HL-60 (cell line): ENCODE measurements at places on chromosomes 3 and 15.

- DNase-seq = no peak
Measured at GRCh38 chr3:163915280-163915679, 1163.0 kb downstream of the SI start.

DNA sequence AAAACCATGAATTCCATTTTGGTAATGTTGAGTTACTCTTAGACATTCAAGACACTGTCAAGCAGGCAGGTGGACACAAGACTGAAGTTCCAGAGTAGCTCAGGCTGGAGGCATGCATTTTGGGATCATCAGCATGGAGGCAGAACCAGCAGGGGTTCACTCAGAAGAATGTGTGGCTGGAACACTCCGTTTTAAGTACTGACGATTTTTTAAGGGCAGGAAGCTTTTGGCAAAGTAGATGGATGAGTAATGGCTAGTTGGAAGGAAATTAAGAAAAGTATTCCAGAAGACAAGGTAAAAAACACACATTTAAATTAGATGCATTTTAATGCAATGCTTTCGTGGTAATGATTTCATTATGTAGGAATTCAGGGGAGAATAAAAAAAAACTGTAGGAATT is 420.4 kb downstream of the ROBO2 start:
- DNase-seq = no peak

GRCh38 chr3:68974711-68975110 is 38.8 kb downstream of the EOGT start:
- DNase-seq = no peak

DNA sequence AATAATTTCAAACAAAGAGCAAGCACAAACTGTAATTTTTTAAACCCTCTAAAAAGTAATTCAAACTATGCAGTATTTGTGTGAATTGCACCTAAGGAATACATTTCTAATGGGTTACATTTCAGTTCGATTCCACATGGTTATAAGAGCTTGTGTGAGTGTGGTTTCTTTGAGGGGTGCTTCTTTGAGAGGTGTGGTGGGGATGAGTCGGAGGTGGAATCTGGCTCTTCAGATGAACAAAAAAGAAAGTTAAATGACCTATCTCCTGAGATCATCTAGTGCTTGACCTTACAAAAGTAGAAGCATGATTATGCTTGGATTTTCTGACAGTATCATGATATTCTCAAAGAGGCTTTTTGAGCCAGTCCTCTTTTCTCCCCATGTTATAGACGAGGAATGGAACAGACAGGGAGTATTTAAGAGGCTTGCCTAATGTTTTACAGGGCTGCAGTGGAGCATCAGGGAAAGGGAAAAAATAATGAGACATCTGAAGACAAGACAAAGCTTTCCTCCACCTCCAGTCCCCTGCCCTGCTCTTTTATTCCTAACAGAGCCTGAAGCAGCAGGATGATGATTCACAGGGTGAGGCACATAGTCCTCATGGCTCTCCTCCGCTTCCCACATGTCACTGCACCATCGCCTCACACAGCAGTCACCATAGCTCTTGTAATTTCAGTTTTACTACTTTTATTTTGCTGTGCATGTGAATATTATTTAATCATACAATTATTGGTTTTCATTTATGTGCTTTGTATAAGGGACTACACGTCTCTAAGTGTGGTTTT is 82.0 kb downstream of the LYSMD4 start:
- no peak for DNase-seq

DNA sequence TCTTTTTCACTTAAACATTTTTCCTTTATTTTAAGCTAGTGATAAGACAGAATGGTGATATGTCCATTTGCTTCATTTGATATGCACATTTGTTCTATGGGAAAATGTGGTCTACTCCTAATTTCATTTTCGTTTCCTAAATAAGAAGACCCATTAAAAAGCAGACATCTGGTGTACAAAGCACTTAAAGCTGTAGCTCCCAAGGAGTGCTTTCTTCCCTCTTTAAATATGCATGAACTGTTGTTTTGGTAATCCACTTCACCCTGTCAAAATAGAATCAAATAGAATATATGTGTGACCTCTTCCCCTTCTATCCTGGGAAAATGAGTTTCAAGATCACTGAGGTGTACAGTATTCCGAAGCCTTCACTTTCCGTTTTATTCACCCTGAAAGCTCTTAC is 182.8 kb downstream of the ROBO2 start:
- no peak for DNase-seq

DNA sequence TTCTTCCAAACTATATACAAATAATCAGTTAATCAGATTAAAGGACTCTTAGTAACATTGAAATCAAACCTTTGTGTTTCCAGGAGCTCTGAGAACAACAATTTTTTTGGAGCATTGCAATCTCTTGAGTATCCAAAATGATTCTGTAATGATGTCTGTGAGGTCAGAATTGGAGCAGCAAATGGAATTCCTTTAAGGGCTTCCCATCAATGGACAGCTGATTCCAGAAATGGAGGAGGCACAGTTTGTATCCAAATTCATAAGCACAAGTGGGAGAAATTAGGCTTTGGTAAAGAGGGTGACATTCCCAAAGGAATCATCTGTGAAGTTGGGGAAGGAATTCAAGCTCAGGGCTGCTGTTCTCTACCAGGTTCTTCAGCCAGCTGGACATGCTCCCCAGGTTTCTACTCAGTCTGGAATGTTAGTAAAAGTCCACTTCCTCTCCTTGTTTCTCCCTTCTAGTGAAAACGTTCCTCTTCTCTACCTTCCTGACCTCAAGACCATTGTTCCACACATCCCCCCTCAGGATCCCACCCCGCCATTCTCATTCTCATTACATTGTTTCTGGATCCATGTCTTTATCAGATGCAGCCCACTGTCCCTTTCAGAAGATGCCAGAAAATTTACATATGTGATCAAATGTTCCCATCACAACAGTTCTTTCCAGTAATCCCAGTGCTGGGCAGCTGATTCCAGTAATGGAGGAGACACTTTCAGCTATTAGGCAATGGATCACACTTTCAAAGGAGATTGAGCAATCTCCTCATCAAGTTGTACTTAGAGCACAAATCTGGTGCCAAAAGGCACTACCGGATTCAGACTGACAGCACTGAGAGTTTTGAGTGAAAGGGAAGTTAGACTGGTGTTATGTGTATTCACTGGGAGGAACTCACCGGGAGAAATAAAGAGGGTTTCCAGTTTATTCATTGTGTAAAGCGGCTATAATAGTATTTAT is 391.3 kb upstream of the TPRG1 start:
- peak; percentile 48 for DNase-seq

GRCh38 chr3:53774414-53774813 is 71.8 kb downstream of the CHDH start:
- no peak for DNase-seq

DNA sequence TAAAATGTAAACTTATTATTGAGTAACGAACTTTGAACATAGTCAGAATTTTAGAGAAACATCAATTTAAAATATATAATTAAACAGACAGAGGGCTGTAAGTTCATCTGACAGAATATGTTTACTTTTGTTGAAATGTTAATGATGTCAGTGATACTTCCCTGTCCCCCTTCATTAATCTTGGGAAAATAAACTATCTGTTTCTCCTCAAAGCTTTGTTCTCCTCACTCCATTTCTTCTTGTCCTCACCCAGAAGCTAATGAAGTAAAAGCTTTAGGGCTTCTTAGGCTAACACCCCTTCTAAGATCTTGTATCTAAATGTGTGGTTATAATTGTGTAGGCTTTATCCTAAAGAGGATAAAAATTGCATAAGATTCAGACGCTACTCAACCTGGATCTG is 1031.8 kb downstream of the FHIT start:
- DNase-seq = no peak

DNA sequence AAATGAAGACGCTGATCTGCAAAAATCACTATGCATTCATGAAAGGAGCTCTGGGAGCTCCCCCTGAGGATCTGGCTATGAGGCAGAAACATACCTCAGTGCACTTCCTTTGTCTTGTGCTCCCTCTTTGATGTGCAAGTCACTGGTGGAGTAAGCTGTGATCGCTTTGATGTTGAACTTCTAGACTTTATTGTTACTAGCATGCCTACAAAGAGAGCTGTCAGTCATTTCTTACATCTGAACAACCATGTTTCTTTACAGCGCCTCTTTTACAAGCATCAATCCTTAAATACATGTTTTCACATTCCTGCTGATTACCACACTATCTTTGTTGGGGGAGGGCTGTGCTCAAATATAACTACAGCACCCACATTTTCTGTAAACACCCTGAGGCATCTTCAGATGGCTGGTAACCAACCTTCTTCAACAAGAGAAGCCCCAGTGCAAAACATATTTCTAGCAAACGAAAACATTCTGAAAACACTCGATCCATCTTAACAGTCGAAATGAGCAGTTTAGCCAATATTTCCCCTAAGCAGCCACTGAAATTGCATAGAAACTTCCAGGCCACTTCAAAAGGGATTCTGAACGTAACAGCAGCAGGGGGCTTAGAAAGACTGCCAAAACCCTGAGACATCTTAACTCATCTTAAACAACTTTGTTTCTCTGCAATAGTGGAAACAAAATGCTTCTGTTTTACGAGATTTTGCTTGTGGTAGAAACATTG is 101.9 kb upstream of the ICE2 start:
- no peak for DNase-seq

DNA sequence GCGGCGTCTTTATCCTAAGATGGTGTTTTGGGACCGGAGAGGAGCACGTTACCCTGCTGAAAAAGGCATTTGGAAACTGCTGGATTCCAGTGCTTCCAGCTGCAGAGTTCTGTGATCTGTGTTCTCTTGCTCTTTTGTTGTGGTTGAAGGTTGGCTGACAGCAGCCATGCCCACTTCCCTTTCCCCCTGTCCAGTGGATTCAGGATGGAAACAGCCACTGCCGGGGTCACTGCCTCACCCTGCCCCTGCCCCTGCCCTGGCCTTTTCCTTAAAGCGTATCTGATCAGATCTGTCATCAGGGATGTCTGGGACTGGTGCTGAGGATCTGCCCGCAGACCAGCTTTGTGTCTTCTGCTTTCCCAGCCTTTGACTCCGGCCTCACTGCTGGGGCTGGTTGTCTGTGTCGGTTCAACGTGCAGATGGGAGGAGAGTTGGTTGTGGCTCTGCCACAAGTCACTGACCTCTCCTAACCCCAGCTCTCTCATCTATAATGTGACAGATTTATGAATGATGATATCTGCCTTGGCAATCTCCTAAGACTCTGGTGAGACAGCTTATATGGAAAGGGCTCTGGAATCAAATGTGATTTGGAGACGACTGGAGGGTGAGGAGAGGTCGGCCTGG is 219.4 kb upstream of the BHLHE40 start:
- DNase-seq = peak; percentile 20

GRCh38 chr3:186270701-186271100 is 91.3 kb downstream of the DGKG start:
- DNase-seq = no peak

DNA sequence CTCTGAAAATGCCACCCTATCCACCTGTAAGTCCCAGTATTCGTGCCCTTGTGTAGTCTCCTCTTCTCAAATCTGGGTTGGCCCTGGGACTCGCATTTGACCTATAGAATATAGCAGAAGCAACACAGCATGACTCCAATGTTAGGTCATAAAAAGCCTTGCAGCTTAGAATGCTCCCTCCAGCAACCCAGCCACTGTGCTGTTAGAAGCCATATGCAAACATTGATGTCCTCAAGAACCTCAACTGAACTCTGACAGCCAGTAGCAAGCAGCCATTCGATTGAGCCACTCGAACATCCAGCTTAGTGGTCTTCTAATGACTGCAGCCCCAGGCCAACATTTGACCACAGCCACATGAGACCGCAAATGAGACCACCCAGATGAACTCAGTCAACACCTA is 26.6 kb downstream of the MECOM start:
- no peak for DNase-seq

DNA sequence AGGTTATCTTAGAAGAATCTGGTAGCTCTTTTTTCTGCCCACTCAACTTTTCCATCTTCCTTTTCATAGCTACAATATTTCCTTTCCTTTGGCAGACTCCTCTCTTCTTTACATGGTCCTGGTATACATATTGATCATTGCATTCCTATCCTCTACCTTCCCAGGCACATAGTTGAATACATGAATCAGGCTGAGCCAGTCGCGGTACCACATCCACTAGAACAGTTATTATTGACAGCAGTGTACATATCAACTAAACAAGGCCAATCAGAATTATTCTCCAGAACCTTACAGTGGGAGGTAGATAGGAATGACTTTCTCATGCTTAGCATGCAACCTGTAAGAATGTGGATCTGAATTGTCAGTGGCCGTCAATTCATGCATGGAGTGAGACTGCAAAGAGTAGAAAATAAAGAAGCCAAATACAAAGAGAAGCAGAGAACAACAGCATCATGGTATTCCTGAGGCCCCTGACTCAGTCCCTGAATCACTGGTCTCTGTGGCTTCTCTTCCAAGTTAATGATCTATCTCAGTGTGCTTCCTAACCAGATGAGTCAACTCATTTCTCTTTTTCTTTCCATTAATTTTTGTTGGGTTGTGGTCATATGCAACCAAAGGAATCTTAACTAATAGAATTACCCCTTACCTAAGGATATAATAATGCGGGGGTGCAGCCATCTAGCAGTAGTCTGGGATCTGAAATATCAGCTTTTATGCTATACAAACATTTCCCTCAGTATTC is 60.9 kb upstream of the DCBLD2 start:
- no peak for DNase-seq

DNA sequence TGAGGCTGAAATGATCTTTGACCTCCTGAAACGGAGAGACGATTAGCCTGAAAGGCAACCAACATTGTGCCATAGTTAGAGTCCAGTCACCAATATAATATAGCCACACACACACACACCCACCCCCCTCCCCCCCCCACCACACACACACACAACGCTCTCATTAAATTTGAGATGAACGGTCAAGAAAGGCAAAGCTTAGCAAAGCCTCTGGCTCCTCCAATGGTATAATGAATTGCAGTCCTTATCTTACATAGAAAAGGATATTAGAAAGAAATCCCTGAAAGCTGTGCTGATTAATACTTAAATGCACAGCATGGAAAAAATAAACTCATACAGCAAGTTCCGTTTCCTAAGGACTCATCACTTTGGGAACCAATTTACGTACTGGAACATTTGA is 876 bp upstream of the ZNF385D start:
- DNase-seq = no peak

- DNase-seq = no peak
Measured at GRCh38 chr3:1666865-1667264, 431.8 kb upstream of the CNTN4 start.

GRCh38 chr3:46709721-46710120 is 7.9 kb downstream of the PRSS50 start:
- DNase-seq = no peak

GRCh38 chr15:58522865-58523264 is 91.1 kb downstream of the LIPC start:
- no peak for DNase-seq

DNA sequence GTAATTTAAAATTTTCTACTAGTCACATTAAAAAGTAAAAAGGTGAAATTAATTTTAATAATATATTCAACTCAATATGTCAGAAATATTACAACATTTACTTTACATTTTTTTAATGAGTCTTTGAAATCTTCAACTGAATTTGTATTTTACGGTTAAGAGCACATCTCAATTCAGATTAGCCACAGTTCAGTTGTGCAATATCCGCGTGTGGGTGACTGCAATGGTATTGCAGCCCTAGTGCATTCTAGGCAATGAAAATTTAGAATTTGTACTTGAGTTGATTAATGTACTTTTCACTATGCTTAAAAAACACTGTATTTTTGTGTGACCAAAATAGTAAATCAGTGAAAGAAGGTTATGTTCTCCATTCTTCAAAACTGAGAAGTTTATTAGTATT is 57.3 kb downstream of the CEP63 start:
- peak; percentile 82 for DNase-seq

- DNase-seq = no peak
Measured at GRCh38 chr15:63945838-63946298, 100.4 kb downstream of the DAPK2 start.

- no peak for DNase-seq
Measured at GRCh38 chr3:107599772-107600145, 77.0 kb downstream of the BBX start.

- no peak for DNase-seq
Measured at GRCh38 chr3:12303534-12303933, 14.7 kb downstream of the PPARG start.
